CD4-positive, alpha-beta T cell treated with Interleukin-21 for 1 hour (primary cell): ENCODE measurements at places on chromosomes 5 and 9.

DNA sequence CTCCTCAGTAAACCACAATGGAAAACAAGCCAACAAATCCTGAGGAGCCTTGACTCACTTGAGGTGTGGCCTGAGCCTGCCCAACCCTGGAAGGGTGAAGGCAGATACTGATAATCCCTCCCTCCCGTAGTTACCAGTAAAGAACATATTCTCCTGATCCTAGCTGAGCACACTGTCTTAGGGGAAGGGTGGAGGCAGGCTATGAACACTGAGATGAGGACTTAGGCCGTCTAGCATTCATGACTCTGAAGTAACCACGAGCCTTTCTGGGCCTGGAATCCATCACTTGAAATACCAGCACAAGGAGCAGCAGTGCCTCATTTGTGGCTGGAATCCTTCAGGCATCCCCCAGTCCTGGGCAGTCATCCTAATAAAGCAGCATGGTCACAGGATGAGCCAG is 124.5 kb upstream of the PRLR start:
- DNase-seq, result no peak

DNA sequence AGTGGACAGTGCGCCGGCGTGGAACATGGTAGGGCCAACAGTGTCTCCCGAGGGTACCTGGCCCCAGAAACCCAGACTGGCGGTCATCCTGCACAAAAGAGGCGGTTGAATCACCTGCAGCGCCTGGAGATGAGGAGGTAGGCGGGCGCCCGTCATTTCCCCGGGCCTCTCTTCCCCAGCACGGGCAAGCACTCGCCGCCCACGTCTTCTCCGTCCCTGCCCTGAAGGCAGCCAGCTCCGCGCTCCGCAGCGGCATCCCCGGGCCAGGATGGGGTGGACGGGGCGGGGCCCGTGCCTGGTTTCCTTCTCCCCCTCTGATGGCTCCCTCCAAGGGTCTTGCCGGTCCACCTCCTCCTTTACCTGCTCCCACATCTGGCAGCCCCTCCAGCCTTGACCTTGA is 27.1 kb upstream of the N4BP3 start:
- no peak for DNase-seq

DNA sequence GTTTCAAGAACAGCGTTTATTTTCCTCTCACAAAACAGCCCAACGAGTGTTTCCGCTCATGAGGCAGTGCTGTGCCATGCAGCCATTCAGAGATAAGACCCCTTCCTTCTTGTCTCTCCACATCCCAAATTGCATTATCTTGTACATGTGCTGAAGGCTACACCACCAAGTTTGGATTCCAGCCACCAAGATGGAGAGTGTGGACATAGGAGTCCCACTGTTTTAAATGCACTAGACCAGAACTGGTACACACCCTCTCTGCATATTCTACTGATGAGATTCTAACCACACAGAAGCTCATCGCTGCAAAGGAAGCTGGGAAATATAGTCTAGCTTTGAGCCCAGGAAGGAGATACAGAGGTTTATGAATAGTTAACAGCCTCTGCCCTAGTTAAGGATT is 509.4 kb downstream of the NFIB start:
- DNase-seq, result no peak

DNA sequence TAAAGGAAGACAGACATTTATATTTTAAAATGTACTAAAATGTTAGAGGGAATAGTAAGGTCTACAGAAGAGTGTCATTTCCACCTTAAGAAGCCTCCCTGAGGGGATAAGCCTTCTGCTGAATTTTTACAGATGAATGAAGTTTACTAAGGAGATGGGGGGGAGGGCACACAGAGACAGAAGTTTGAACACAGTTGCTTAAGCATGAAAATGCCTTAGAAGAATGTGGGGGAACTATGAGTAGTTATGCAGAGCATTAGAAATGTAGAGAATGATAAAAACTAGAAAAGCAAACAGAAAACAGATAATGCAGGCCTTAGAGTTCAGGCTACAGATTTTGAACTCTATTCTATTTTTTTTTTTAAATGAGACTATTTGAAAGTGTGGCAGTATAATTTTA is 232.2 kb upstream of the VLDLR start:
- DNase-seq, result no peak

- DNase-seq, result no peak
Measured at GRCh38 chr5:180908998-180909731, 10.2 kb downstream of the BTNL8 start.

- DNase-seq, result no peak
Measured at GRCh38 chr9:70439991-70440706, 25.7 kb upstream of the KLF9 start.

- DNase-seq, result no peak
Measured at GRCh38 chr5:94347130-94347529, 271.3 kb downstream of the KIAA0825 start.

GRCh38 chr5:33934176-33934575 is 2.0 kb upstream of the RXFP3 start:
- no peak for DNase-seq

- no peak for DNase-seq
Measured at GRCh38 chr9:86557918-86558317, 203.7 kb upstream of the TUT7 start.

DNA sequence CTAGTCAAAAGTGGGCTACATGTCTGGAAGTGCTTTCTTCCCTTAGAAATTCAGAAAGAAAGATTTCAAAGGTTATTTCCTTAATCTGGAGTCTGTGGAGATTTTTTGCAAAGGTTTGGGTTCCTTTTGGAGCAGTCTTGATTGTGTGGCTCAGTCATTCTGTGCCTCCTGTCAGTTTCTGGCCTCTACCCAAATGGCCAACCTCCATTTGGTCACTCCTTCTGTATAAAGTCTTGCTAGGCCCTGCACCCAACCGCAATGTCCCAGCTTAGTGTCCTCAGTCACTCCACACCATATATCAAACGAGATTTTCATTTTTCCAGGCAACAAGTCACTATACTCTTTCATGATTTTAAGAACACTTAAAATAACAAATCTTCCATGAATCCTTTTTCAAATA is 199.6 kb downstream of the NTRK2 start:
- no peak for DNase-seq
